ENCODE measurements at places on chromosomes 1 and 21.
A peak's percentile ranks its signal among the peaks of the same experiment; 100 is the strongest.

GRCh38 chr21:42818328-42818749, 61.0 kb downstream of the WDR4 start:
- no peak for DNase-seq

DNA sequence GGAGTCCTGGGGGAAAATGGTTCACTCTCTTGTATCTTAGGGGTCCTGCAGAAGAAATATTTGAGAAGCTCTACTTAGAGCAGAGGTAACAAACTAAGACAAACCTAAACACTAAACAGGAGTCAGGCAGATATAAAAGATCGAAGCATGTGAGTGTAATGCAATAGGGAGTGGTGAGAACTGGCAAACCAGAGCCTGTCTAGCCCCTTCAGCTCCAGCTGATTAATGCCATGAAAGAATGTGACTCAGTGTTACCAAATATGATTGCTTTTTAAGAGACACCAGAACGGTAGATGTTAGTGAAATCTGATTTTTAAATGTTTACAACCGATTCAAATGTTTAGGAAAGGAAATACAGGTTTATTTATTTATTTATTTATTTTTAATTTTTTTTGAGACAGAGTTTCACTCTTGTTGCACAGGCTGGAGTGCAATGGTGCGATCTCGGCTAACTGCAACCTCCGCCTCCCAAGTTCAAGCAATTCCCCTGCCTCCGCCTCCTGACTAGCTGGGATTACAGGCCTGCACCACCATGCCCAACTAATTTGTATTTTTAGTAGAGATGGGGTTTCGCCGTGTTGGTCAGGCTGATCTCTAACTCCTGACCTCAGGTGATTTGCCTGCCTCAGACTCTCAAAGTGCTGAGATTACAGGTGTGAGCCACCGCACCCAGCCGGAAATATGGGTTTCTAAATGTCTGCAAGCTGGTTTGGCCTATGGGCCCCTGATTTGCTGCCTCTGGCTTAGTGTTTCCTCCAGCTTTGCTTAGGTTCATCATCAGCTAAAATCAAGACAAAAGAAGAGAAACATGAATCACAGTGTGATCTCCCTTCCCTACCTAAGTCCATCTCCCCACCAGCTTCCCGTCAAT, 12.2 kb downstream of the TXNIP start:
- DNase-seq: no peak

DNA sequence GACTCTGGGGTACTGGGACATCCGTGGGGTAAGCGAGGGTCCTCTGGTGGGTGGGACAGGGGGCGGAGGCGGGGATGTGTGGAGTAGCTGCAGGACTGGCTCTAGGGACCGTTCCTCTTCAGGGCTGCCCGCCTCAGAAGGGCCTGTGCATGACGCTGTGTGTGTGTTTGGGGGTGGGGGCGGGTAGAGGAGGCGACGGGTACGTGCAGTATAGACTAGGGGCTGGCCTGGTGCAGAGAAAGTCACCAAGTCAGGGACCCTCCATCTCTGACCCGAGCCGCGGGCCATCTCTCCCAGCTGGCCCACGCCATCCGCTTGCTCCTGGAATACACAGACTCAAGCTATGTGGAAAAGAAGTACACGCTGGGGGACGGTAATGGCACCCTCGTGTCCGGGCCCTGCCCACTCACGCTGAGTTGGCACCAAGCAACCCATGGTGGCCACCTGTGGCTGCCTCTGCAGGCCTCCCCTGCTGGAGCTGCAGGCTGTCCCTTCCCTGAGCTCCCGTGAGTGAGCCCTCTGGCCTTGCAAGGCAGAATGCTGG, 342 bp downstream of the GSTM5 start:
- DNase-seq: no peak

DNA sequence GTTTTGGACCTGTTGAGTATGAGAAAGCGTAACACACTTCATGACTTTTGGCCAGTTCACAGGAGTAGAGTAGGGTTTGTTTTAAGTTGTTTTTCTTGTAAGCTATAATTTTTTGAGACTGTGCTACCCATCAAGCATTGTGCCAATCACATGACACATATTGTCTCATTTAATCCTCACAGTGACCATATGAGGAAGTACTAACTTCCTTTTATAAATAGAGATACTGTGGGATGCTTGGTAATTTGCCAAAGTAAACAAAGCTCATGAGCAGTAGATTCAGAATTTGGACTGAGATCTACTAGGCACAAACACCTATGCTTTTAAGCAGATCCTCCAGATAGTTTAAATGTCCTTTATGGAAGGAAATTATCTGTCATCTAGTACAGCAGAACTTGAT, 178.3 kb downstream of the CACNA1E start:
- DNase-seq: no peak

- DNase-seq: peak; percentile 9
These were observed 14.3 kb upstream of the PROK1 start for GRCh38 chr1:110436635-110437034.
